ENCODE measurements at places on chromosomes 7 and 10.

DNA sequence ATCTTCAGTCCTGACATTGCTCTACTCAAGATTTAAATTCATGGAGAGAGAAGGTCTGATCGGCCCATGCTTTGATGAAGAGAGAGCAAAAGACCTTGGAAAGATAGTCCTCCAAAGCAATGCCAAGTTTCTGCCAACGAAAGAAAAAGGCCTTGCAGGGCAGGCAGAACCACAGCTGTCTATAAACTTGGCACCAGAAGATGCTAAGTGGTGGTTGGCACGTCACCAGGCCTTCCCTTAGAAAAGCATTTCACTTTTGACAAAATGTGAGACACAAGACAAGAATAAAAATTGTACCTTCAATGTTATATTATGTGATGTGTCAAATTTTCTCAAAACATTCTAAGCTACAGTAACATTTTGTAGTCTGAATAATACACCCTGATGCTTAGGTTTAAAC lies 42.0 kb upstream of the FGFR2 start:
- DNase-seq = no peak

DNA sequence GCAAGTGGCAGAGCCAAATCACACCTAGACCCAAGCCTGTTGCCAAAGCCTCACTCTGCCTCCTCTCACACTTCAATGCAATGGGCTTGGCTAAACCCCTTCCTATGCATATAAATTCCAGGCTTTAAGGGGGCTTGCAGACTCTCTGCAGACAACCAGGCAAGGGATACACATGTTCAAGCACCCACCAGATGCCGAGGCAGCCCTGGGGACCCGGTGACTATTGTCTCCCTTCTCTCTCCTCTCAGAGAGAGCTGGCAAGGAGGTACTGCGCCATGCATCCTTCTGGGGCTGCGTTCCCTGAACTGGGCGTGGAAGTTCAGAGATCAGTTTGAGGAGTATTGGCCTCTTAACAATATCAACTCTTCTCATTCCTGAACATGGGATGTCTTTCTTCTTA lies 131.2 kb downstream of the ARHGAP22 start:
- no peak for DNase-seq

DNA sequence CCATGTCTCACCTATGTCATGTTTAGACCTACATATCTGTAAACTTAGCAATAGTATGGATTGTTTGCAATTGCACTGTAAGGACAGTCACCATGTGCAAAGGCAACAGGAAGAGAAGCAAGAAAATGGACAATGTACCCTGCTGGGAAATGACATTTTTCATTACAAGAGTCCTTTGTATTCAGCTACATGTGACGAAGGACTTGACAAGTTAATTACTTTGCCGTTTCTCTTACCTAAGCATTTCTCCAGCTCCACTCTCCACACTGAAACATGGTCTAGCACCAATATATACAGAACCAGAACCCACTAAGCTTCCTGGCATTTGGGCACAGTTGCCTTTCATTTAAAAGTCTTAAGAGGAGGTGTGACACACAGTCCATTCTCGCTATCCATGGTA lies 76.6 kb upstream of the PFKP start:
- DNase-seq = no peak

DNA sequence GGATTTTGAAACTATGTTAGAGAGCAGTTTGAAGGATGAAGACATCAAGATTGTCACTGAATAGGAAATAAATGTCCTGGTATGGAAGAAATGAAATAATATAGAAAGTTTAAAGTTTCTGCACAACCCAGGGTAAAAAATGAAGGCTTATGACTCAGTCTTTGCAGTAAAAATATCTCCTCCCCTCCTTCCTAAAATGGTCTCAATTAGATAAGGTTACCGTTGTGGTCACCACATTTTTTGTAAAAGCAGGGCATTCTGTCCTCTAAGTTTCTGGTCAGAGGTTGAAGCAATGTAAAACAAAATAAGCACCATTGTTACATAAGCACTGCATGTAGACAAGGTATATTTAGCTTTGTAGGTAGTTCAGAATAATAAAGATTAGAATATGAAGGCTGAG lies 403.5 kb downstream of the SUGCT start:
- no peak for DNase-seq

DNA sequence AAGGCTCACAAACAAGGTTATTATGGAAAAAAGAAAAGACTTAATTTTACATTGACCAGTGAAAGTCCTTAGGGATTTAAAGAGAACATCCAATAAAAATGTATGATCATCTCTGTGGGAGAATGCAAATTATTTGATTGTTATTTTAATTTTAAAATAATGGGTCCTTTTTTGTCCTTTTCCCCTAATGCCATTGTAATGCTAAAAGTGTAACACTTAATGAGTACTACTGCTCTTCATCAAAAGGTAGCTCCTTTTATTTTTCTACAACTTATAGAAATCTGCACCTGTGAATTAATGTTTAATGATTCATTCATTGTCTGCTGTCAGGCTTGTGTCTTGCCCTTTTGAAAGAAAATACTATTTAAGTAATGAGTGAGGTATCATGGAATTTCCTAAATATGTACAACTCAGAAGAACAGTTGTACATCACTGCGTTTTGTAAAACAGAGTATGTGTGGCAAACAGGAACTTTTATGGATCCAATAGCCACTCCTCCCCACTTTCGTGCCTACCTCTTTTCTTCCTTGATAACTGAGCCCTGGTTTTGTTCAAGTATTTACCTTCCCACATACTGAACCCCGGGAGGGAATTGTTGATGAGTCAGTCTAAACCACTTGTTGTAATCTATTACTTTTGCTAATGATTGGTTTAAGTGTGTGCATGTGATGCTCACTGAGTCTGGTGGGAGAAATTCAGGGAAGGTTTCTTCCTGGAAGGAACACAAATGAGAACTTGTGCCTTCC lies 19.9 kb upstream of the TRUB1 start:
- DNase-seq = no peak

- no peak for DNase-seq
These were observed 30.9 kb upstream of the ITGB8 start for GRCh38 chr7:20299647-20300312.

- DNase-seq = no peak
These were observed 48.7 kb upstream of the SHH start for GRCh38 chr7:155860840-155861479.

DNA sequence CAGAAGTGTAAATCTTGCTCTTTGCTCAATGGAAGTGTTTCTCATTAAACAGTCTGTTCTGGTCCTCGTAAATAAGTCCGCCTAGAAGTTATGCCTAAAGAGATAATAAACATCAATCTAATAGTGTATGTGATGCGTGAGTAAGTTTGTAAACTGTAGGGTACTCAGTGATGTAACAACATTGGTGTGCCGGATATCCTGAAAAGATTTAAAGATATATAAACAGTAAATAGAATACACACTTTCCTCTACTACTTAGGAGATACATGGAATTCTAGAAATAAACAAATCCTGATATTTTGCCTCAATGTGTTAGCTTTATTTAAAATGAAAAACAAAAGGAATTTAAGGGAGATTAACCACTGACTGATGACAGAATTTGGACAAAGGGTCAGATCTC lies 123.5 kb downstream of the AHR start:
- DNase-seq = no peak

GRCh38 chr10:102001435-102002068 lies 54.4 kb downstream of the ARMH3 start:
- DNase-seq = peak; percentile 18

DNA sequence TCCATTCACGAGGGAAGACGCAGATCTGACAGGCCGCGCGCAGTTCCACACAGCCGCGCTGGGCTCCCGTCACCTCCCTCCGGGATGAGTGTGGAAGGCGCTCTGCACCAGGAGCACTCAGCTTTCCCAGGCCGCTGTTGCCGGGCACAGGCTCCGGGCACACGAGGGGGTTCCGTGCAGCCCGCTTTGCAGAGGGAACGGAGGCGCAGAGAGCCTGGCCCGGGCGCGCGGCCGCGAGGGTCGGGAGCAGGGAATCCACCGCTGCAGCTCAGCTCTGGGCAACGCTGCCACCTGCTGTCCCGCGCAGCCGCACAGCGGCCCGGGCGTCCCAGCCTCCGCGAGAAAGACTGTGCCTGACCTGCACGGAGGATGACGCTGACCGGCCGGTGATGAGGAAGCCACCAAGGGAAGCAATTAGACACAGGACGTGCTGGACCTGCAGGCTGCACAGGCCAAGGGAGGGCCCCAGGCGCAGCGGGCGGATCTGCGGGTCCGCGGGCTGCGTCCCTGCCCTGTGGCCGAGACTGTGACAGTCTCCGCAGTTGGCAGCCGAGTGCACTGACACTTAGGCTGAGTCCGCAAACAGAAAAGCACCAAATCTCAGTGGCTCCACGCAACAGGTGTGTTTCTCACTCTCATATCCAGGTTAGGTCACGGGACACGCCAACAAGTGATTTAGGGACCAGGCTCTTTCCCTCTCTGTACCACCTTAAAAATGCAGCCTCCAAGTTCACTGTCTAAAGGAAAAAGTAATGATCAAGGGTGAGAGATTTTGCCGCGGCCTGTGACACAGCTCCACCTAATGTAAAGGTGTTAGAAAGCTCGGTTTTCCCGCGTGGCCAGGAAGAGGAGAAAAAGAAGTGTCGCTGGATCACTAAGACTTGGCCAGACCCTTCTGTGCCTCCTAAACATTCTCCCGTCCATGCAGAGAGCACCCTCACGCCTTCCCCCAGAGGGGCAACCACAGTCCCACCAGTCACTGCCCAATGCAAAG lies 94.5 kb downstream of the SEC61G start:
- DNase-seq = peak; percentile 46

DNA sequence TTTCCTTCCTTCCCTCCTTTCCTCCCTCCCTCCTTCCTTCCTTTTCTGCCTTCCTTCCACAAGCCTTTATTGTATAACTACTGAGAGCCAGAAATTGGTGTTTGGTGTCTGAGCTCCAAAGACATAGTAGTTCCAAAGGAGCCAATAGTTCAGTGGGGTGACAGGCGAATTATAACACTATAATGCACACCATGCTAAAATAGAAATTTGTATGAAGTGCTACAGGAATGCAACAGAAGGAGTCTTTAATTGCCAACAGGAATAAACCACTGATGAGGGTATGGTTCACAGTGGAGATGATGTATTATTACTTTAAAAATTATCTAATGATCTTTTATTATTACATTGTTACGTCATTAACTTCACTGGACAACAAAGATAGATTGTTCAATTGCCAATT lies 158.8 kb upstream of the SP8 start:
- DNase-seq = no peak

DNA sequence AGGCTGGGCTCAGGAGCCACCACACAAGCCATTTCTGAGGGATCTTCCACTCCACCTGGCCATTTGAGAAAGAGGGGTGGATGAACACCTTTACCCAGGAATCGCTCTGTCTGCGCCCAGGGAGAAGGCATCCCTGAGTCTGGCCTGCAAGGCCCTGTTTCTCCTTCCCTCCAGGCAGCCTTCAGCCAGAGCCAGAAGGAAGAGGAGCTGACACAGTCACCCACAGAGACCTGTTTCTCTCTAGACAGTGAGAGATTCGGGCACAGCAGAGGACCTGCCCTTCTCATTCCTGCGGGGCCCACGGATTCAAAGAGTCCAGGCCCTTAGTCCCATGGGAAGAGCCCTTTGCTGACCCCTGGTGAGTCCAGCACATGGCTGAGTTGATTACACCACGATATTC lies 127.5 kb upstream of the TNS3 start:
- no peak for DNase-seq

DNA sequence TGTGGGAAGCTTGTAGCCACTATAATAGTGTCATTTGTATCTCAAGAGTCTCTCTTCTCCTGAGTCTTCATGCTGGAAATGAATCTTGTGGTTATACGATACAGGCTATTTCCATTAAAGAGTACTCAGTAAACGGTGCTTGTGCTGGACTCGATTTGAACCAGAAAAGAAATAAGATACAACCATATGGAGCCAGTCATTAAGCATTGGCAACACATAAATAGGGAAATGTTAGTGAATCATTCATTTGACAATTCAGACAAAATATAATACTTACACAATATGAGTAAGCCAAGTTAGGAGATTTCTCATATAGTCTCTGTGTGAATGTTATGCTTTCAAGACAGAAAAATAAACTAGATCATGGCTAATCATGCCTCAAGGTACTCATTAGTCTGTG lies 356.8 kb downstream of the PLXDC2 start:
- no peak for DNase-seq

GRCh38 chr7:48259463-48260280 lies 88.4 kb downstream of the ABCA13 start:
- no peak for DNase-seq

DNA sequence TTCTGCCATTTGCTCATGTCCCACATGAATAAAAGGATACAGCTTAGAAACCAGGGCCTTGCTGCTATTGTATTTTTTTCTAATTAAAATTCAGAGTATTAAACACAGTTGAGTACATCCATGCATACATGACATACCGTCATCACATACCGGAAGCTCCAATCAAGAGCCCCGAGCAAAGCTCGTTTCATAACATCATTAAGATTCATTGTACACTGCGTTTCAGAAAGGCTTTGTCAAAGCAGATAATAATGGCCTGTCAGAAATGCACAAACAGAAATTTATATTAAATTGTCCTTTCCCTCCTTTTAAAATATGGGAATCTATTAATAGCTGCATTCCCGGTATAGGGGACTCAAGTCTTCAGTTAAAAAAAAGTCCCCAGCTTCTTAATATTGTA lies 103.4 kb downstream of the PRTFDC1 start:
- no peak for DNase-seq

- no peak for DNase-seq
These were observed 95.6 kb downstream of the GRB10 start for GRCh38 chr7:50687096-50687495.

DNA sequence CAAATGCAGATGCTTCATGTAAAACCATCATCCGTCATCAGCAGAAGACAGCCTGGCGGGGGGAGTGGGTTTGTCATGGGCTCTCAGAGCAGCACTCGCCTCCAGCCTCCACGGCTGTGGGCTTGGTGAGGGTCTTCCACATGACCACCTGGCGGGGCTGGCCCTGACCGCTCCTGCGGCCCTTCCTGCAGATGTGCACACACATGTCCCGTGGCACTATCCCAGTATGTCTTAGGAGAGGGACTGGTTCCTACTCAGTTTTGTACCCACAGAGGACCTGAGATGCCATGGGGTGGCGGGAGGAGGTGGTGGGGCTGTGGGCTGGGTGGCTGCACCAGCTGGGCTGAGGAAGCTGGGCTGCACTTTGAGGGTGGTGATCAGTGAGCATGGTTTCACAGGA lies 4.7 kb downstream of the IDI2 start:
- DNase-seq = no peak

DNA sequence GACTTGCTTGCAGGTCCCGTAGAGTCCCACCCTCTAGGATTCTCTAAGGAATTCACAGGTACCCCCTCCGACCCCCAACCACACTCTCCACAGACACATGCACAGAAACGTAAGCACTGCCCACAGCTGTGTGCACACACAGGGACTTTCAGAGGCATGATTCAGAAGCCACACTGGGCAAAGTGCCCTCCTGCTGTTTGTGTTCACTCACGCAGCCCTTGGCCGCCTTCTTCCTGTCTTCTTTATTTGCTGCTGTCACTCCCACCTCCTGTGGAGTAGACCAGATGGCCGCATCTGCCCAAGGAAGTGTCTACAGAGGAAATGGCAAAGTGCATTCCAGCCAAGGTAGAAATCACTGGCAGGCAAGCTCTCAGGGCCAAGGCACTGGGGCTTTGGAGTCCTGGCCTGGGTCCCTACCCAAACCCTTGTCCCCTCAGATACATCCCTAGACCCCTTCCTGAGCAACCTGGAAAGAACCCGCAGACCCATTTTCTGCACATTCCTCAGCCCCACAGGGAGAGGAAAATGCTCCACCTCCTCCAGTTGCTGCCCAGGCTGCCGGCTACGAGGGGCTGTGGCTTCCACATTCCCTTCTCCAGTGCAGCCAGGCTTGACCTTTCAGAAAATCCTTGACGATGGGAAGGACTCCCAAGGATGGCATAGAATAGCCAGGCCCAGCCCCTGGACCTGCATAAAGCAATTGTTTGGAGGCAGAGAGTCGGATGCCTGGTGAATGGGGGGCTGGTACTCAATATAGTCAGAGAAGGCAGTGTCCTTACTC lies 21.6 kb upstream of the GIMAP8 start:
- peak; percentile 36 for DNase-seq
